ENCODE measurements at places on chromosomes 13 and 19. TPM values are rescaled to one million over a fixed set of nuclear protein-coding genes. Genes with fewer than 3 reads are reported as not detected.

The TMEM255B gene
- polyA plus RNA-seq, result 7.3 TPM

DNA sequence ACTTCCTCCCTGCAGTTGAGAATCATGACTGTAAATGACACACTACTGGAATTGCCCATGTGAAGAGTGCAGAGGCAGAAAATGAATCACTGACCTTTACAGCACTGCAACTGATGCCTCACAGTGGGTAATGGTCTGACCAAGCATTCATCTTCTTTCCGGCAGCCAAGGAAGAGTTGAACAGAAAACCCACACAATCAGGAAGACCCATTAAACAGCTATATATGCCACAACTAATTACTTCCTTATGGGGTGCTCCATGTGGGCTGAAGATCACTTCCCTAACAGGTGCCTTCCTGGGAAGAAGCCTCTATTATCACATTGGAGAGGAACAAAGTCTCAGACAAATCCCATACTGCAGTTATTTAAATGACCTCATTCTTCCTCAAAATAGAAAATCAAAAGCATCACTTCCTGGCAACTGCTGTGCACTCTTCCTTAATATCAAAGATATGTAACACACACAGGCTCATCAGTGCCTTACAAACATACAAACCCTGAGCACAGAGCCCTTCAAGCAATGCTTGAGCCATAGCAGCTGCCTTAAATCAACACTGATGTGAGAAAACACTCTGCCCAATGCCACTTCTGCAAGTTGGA lies 45.8 kb downstream of the RUBCNL start:
- no peak for DNase-seq

DNA sequence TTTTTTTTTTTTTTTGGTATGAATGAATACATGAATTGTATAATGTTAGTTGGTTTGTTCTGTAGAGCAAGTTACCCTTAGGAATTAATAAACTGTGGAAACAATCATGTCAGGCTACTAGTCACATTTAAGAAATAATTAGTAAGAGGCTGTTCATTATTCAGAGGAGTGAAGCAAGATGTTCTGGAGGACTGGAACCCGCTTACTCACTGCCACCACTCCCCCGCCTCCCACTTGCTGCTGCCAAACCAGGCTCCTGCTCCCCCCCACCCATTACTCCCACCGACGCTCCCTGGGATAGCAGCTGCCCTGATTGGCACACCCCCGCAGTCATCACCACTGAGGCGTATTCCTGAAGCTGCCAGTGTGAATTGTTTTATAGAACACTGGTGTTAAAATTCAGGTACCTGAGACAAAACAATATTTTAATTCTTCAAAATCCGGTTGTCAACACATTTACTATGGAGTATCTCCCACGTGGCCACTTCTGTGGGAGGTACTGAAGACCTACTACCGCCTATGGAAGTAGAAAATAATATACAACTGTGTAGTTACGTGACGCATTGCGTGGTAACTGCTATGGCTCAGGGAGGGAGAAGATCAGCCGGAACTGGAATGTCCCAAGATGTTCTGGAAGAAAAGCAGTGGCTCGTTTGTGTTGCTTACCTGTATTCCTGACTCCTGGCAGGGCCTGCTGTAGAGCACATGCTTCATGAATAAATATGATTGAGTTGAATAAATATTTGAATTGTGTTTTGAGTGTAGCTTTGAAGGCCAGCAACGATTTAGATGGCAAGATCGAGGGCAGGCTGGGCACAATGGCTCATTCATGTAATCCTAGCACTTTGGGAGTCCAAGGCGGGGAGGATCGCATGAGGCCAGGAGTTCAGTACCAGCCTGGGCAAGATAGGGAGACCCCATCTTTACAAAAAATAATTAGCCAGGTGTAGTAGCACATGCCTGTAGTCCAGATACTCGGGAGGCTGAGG lies 1.7 kb downstream of the DPY19L3 start:
- peak; percentile 55 for DNase-seq

- DNase-seq, result no peak
Measured at GRCh38 chr13:94313321-94313910, 166.1 kb downstream of the DCT start.

DNA sequence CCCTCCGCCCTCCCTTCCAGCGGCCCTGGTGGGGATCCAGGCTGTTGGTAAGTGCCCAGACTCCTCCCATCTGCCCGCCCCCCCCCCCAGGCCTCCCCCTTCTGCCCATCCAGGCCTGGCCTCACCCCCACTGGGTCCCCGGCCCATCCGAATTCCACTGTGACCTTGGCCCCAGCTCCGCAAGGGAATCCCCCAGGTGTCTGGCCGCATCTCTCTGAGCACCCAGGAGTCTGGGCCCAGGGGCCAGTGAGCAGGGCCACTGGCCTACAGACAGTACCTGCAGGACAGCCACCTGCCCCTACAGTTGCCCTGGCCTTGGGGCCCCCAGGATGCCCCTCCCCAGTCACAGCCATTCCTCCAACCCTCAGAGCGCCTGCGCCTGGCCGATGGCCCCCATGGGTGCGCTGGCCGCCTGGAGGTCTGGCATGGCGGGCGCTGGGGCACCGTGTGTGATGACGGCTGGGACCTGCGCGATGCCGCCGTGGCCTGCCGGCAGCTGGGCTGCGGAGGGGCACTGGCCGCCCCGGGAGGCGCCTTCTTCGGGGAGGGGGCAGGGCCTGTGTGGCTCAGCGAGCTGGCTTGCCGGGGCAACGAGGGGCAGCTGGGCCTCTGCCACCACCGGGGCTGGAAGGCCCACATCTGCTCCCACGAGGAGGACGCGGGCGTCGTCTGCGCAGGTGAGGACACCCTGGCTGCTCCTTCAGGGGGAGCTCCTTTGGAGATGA lies 912 bp downstream of the SSC5D start:
- DNase-seq, result no peak

- DNase-seq, result no peak
Measured at GRCh38 chr13:30796631-30797601, 61.6 kb downstream of the ALOX5AP start.

DNA sequence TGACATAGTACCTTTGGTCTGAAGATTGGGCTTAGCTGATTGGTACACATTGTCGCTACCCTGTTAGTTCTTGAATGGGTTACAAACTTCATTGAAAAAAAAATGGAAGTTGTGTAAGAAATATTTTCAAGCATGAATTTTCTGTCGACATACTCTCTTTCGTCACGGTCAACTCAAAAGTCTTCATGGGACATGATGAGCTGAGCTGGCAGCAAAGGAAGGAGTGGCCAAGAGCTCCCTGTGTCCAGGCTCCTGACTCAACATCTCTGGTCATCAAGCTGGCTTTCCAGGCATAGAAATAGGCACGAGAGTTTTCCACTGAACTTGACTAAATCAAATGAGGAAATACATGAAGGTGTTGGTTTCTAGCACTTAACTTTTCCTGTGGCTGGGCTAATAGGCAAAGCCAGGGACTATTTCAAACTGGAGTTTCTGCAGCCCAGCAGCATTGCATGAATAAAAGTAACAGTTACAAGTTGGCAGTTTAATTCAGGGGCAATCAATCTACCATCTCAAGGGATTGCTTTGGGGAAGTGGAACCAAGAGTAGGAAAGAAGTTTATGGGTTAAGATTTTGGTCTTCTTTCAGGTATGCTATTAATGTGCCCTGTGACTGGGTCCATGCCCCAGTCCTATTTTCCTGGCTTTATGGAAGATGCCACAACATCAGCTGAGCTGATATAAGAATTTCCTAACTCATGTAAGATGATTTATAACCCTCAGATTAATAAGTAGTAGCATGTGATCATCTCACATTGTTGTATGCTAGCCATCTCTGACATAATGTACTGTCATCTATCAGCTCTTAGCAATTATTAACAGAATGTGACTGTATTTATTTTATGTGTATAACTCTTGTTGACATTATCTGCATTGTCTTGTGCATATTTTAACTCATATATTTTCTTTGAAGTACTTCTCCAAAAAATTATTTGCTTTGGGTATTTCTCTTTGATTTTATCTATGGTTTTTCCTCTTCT lies 385.8 kb downstream of the DLEU7 start:
- DNase-seq, result no peak

DNA sequence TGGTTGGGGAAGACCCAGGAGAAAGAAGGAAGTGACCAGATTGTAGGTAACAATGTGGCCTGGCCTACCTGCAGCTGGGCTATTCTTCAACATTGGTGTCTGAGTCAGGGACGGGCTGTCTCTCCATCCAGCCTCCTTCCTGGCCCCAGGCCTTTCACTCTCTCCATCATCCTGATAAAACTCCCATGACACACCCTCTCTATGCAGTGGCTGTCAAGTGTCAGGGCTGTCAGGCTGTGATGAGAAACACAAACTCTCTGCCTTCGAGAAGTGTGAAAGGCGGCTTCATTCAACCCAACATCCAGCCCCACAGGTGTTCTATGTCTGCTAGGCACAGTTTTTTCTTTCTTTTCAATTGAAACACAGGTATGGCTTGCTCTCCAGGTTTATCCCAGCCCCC lies 153.3 kb upstream of the VSTM2B start:
- no peak for DNase-seq

GRCh38 chr13:22017226-22017625 lies 346.4 kb downstream of the FGF9 start:
- DNase-seq, result no peak

The TNNT1 gene
- polyA plus RNA-seq, result 3.8 TPM
